ENCODE measurements at places on chromosomes 2 and 18.

GRCh38 chr2:95362486-95362885 is 40.0 kb upstream of the FAHD2A start:
- no peak for DNase-seq

GRCh38 chr2:68931799-68932198 is 20.9 kb downstream of the GKN2 start:
- no peak for DNase-seq

DNA sequence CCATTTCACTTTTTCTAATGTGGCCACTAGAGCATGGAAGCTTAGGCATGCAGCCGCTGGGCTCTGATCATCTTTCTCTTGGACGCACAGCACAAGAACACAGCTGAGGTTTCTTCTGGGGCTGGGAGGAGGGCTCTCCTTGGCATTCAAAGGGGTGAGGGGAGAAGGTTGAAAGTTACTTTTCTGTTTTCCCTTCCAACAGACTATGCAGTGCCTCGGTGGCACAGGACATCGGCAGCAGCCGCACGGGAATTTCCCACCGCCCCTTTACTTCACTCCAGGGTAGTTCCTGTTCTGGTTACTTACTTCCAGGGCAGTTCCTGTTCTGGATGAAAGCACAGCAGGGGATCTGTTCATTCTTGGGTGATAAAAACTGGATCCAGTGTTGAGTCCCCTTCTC is 18.9 kb upstream of the MAL start:
- DNase-seq, result no peak

GRCh38 chr2:26002632-26003310 is 20.5 kb upstream of the KIF3C start:
- DNase-seq, result no peak

DNA sequence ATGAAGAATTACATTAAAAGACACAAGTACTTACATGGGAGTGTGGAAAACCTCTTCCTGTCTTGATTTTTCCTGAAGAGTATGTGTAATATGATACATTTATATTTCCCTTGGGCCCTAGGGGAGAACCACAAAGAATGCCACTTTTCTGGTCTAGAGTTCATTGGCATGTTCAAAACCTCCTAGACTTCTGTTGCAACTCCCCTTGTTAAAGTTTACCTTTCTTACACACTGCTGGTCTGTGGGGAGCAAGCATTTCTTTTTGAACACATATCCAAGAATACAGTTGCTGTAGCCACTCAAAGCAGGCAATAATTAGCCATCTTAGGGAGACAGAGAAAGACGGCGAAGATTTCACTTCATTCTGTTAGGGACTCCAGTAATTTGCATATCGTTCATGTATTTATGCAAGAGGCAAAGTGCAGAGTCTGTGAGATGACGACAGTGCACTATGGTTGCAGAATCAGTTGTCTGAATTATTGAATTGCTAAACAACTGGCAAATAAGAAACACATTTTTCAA is 103.5 kb downstream of the NOL4 start:
- no peak for DNase-seq

DNA sequence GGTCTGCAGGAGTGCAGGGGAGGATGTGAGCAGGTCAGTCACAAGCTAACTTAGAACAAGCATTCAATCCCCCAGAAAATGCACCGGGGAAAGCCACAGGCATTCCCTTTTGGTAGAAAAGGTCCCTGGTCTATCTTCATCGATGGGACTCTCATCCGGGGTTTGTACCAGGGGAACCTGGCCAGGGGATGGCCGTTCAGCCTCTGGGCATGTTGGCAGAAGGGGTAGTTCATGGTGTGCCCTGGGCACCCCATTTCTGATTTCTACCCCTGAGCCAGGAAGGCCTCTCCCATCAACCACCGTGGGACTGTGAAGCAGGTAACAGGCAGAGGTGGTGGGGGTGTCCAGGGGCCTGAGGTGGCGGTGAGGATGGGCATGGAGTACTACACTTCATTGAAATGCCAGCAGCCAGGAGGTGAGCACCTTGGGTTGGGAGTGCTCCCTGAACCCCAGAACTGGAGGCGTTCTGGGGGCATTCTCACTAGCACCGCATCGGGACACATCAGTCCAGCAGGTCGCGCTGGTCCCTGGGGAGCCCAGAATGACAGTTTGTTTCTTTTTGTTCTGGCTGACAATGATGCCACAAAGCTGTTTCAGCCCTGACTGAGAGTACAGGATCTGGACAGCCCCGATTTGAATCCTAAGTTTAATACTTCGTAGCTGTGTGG is 172.3 kb downstream of the SMAD7 start:
- no peak for DNase-seq

DNA sequence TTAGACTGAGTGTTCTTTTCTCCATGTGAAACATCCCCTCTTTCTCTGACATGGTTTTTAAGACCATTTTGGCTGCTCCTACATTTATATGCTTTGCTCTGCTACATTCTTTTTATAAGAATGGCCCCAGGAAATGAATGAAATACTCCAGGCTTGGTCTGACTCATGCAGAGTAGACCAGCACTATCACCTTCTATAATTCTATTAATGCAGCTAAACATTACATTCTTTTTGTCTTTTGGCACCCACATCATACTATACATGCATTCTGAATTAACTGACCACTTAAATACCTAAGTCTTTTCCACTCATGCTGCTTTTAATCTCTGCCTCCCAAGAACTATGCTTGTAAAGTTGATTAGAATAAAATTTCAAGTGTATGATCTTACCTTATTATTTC is 94.1 kb downstream of the AAK1 start:
- DNase-seq, result no peak

- no peak for DNase-seq
Observed at GRCh38 chr2:45690231-45690630, 38.8 kb downstream of the PRKCE start.

GRCh38 chr18:79047556-79048244 is 21.5 kb upstream of the ATP9B start:
- no peak for DNase-seq

DNA sequence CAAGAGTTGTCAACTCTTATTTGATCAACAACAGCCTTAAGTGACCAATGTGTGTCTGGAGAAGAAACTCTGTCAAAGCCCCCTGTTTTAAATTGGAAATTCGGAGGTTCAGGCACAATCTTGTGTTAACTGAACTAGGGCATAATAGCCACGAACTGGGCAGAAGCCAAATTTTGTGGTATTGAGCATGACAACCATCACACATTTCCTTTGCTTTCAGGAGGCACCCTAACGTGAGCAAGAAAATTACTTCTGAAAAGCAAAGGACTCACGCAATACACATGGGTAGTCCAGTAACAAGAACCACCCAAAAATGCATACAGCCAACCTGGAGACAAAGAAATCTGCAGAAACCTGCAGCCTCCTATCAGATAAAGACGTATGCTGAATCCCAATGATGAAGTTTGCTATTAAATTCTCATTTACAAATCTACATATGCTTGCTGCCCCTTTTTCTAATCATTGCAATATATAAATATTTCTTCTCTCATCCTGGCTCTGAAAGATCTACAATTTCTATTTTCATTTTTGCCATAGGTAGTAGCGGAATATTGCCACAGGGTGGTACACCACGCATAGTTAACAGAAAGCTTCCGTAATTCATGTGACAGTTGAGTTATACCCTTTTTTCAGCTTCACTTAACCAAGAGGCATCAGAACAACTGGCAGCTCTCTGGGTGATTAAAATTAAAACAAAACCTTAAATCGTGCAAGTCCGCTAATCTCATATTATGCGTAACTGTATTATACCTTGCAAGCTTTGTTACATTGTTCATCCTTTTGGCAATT is 495.8 kb downstream of the NRXN1 start:
- DNase-seq, result no peak

GRCh38 chr18:40874233-40874632 is 1080.8 kb upstream of the PIK3C3 start:
- no peak for DNase-seq
